Activated CD8-positive, alpha-beta T cell treated with anti-CD3 and anti-CD28 coated beads for 36 hours (primary cell): ENCODE measurements at places on chromosomes 4 and X. TPM values are rescaled to one million over a fixed set of nuclear protein-coding genes. Genes with fewer than 3 reads are reported as not detected.
A peak's percentile ranks its signal among the peaks of the same experiment; 100 is the strongest.

GRCh38 chrX:30219372-30219771 is 4.0 kb downstream of the MAGEB2 start:
- DNase-seq: no peak
- no peaks in the 10 kb centered on the region for H3K4me1 ChIP-seq
- no peak overlapping the region for H3K4me3 ChIP-seq
- no peaks in the 10 kb centered on the region for H3K27me3 ChIP-seq

DNA sequence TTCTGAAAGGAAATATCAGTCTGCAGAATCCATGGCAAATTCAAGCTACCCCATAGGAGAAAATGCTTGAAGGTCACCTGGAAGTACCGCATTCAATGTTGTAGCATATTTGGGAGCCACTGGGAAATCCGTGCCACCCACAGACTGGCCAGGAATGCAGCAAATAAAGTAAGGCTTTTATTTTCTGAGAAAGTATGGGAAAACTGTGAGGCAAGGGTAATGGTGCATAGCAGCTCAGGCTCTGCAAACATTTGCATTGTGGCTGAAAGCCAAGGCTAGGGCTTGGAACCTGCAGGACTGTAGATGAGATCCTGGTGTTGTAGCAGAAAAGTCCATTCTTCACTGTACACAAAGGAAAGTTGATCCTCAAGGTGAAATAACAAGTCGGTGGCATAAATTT is 450.9 kb upstream of the NR3C2 start:
- H3K27ac ChIP-seq: no peak overlapping the region
- DNase-seq: no peak
- H3K36me3 ChIP-seq: peaks cover 1% of the 10 kb centered on the region
- H3K27me3 ChIP-seq: no peaks in the 10 kb centered on the region
- no peaks in the 10 kb centered on the region for H3K4me1 ChIP-seq

- no peaks in the 10 kb centered on the region for H3K36me3 ChIP-seq
- no peak overlapping the region for H3K27ac ChIP-seq
- H3K27me3 ChIP-seq: peaks cover 2% of the 10 kb centered on the region
- peak; percentile 8 for DNase-seq
Observed at GRCh38 chr4:75895744-75896314, 6.4 kb downstream of the PPEF2 start.

- no peaks in the 10 kb centered on the region for H3K36me3 ChIP-seq
- peaks cover 6% of the 10 kb centered on the region for H3K27me3 ChIP-seq
- DNase-seq: no peak
- H3K4me3 ChIP-seq: no peak overlapping the region
- H3K27ac ChIP-seq: no peak overlapping the region
Observed at GRCh38 chr4:68383115-68383514, 33.2 kb upstream of the YTHDC1 start.

- DNase-seq: no peak
- H3K27me3 ChIP-seq: peaks cover 2% of the 10 kb centered on the region
- no peak overlapping the region for H3K27ac ChIP-seq
- no peak overlapping the region for H3K4me3 ChIP-seq
Observed at GRCh38 chr4:13892739-13893105, 265.2 kb upstream of the BOD1L1 start.

DNA sequence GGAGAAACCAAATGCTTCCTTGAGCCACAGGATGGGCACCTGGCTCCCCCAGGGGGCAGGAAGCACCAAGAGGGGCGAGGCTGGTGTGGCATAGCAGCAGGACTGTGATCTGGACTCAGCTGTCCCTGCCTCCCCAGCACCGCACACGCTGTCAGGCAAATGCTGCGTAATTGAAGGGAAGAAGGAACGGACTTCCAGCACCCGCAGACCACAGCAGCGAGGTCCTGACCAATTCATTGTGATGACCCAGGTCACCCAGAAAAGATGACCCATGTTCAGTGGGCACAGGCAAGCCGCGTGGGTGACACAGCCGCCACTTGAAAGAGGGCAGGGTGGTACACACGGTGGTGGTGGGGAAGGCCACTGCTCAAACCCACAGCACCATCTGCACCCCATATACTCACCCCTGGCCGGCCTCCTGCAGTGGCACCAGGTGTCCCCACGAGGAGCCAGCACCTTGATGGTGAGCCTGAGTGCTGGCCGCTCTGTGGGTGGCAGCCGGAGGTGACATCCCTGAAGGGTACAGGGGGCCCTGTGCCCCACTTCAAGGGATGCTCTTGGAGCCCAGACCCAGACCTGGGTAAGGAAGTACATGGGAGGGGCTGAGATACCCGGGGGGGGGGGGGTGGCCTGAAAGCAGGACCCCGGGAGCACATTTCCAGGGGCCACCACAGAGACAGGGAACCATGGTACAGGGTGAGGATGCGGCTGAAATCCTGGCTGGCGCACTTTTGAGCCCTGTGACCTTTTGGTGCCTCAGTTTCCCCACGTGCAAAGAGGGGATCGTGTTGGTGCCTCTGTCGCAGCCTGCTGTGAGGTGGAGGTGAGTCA is 11.5 kb downstream of the NAT8L start:
- no peaks in the 10 kb centered on the region for H3K4me1 ChIP-seq
- no peak overlapping the region for H3K4me3 ChIP-seq
- DNase-seq: no peak
- H3K27me3 ChIP-seq: no peaks in the 10 kb centered on the region
- no peak overlapping the region for H3K27ac ChIP-seq

Gene TCEAL7
- not detected for total RNA-seq

DNA sequence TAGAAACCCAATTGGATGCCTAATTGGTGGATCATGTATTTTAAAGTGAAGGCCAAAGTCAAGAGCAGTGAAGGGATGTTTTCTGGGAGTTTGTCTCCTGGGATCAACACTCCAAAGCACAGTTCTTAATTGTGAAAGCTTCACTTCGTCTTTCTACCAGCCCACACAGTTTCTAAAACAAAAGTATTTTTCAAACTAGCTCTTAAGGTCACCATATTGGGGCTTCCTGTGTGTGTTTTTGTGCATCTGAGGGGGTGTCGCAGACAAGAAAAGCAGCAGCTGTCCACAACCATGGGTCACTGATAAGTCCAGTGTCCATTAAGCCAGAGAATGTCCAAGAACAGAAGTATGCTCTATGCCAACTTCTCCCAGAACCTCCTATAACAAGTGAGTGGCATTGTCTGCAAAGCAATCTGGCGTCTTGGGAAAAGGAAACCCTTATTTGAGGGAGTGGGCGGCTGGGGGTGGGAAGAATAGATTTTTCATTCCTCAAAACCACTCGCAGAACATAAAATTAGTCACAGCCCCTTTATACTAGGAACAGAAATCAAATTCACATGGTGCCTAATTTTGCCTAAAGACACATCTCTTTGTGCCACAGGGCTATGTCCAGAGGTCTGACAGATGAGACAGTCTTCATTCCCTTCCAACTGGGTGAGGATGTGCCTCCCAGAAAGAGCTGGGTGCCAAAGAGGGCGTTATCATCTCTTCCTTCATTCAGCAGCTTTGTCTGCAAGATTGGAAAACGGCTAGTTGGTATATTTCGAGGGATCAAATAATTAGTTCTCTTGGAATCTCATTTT is 610.4 kb downstream of the BCOR start:
- H3K27ac ChIP-seq: peak overlapping the region; percentile 70
- H3K4me1 ChIP-seq: peaks cover 37% of the 10 kb centered on the region
- DNase-seq: peak; percentile 18
- H3K27me3 ChIP-seq: no peaks in the 10 kb centered on the region
- H3K36me3 ChIP-seq: peaks cover 2% of the 10 kb centered on the region

- no peak overlapping the region for H3K4me3 ChIP-seq
- H3K36me3 ChIP-seq: no peaks in the 10 kb centered on the region
- H3K27ac ChIP-seq: no peak overlapping the region
- H3K4me1 ChIP-seq: no peaks in the 10 kb centered on the region
- DNase-seq: no peak
Observed at GRCh38 chrX:110920991-110921390, 125.4 kb upstream of the CHRDL1 start.

DNA sequence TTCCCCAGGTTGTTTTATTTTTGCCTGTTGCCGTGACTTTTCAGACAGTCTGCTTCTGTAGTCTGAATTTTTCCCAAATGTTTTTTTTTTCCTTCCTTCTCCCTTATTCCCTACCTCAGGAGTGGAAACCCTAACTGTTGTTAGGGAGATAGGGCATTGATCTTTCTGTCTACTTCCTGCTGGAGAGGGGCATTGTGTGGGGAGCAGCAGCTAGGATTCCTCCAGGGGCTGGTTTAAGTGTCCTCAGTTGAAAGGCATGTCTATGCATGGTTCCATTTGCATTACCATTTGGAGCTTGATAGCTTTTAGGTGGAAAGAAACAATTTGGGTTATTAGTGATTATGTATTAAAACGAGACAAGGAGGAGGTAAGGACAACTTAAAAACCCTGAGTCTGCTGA is 383.9 kb downstream of the DCAF12L2 start:
- no peaks in the 10 kb centered on the region for H3K36me3 ChIP-seq
- no peak for DNase-seq
- H3K27me3 ChIP-seq: no peaks in the 10 kb centered on the region
- H3K4me1 ChIP-seq: no peaks in the 10 kb centered on the region
- H3K27ac ChIP-seq: no peak overlapping the region
- no peak overlapping the region for H3K4me3 ChIP-seq

- DNase-seq: no peak
- H3K4me3 ChIP-seq: no peak overlapping the region
- peaks cover 3% of the 10 kb centered on the region for H3K27me3 ChIP-seq
- H3K4me1 ChIP-seq: no peaks in the 10 kb centered on the region
- no peaks in the 10 kb centered on the region for H3K36me3 ChIP-seq
Observed at GRCh38 chr4:147327322-147327721, 153.6 kb upstream of the EDNRA start.

DNA sequence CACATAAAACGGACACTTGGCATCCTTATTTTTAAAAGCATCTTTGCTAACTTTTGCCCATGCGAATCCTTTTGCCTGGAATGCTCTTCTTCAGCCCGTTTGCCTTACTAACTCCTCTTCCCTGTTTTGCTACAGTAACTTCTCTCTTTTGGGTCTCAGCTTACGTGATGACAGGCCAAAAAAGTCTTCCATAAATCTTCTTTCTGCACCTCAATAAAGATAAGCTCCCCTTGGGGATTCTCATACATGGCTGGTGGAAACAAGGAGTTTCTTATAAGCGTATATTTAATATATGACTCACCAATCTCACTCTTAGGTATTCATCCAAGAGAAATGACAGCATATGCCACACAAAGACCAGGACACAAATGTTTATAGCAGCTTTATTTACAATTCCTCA is 192.7 kb downstream of the RCHY1 start:
- DNase-seq: no peak
- H3K36me3 ChIP-seq: no peaks in the 10 kb centered on the region
- no peak overlapping the region for H3K4me3 ChIP-seq
- no peaks in the 10 kb centered on the region for H3K27me3 ChIP-seq

GRCh38 chrX:100440006-100440405 is 29.9 kb upstream of the PCDH19 start:
- no peaks in the 10 kb centered on the region for H3K36me3 ChIP-seq
- no peak overlapping the region for H3K27ac ChIP-seq
- no peak for DNase-seq
- no peaks in the 10 kb centered on the region for H3K4me1 ChIP-seq

Gene MAGEC2
- total RNA-seq: not detected

Gene RADX
- 5.6 TPM for total RNA-seq

- H3K36me3 ChIP-seq: peaks cover 20% of the 10 kb centered on the region
- H3K27ac ChIP-seq: no peak overlapping the region
- no peaks in the 10 kb centered on the region for H3K27me3 ChIP-seq
- no peak overlapping the region for H3K4me3 ChIP-seq
- DNase-seq: no peak
Observed at GRCh38 chr4:7034262-7035081, 8.7 kb upstream of the TADA2B start.

- H3K4me3 ChIP-seq: no peak overlapping the region
- H3K27ac ChIP-seq: no peak overlapping the region
- DNase-seq: no peak
- no peaks in the 10 kb centered on the region for H3K36me3 ChIP-seq
Observed at GRCh38 chrX:105552395-105552794, 269.9 kb upstream of the NRK start.

- peaks cover 58% of the 10 kb centered on the region for H3K36me3 ChIP-seq
- H3K27ac ChIP-seq: no peak overlapping the region
- H3K27me3 ChIP-seq: no peaks in the 10 kb centered on the region
- no peak overlapping the region for H3K4me3 ChIP-seq
- no peak for DNase-seq
Observed at GRCh38 chr4:1976416-1977352, 32.1 kb downstream of the NELFA start.

DNA sequence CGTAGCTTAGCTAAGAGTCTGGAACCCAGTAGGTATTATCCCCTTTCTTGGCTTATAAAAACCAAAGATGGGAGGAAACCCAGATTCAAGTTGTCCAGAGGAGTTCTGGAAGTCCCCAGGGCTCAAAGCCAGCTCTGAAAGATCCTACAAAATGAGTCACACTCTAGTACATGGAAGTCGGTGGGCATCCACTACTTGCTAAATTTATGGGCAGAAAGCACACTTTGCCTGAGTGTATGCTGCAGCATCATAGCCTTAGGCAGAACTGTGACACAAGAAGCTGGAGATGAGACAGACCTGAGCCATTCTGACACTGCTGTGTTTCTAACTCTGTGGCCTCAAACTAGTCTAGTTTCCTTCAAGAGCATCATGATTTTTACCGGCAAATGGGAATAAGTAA is 429.3 kb downstream of the AFF2 start:
- no peak overlapping the region for H3K27ac ChIP-seq
- no peaks in the 10 kb centered on the region for H3K4me1 ChIP-seq
- H3K27me3 ChIP-seq: no peaks in the 10 kb centered on the region
- H3K36me3 ChIP-seq: no peaks in the 10 kb centered on the region
- no peak overlapping the region for H3K4me3 ChIP-seq

Gene SLC2A9
- total RNA-seq: 0.54 TPM

GRCh38 chr4:141905751-141906150 is 269.4 kb downstream of the IL15 start:
- no peaks in the 10 kb centered on the region for H3K4me1 ChIP-seq
- H3K27ac ChIP-seq: no peak overlapping the region
- no peak for DNase-seq

- no peak overlapping the region for H3K4me3 ChIP-seq
- no peak for DNase-seq
- no peaks in the 10 kb centered on the region for H3K27me3 ChIP-seq
- H3K36me3 ChIP-seq: no peaks in the 10 kb centered on the region
Observed at GRCh38 chrX:63855896-63856295, 70.9 kb upstream of the ARHGEF9 start.

Gene XAGE1A
- total RNA-seq: not detected

Gene DCAF12L2
- total RNA-seq: not detected

Gene TMEM128
- 20.6 TPM for total RNA-seq

Gene MED12
- 49.2 TPM for total RNA-seq

DNA sequence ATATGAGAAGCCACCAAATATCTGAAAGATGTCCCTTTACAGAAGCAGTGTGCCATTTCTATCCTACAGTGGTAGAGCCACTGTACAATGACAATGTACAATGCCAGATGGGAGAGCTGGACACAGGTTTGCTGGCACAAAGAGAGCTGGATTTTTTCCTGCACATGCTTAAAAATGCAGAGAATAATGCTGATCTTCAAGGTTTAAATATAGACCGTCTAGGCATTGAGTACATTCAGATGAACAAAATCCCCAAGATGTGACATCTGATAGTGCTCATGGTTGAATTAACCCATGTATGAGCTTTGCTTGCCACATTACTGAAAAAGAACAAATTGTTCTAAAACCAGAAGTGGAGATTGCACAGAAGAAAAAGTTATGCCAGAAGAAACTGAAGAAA is 11.7 kb downstream of the ADGRL3 start:
- DNase-seq: no peak
- H3K4me3 ChIP-seq: no peak overlapping the region
- H3K4me1 ChIP-seq: no peaks in the 10 kb centered on the region
